ENCODE measurements at places on chromosomes 1 and 21.
A peak's percentile ranks its signal among the peaks of the same experiment; 100 is the strongest.

GRCh38 chr1:36889478-36890226 is 144.7 kb downstream of the GRIK3 start:
- no peak for DNase-seq

DNA sequence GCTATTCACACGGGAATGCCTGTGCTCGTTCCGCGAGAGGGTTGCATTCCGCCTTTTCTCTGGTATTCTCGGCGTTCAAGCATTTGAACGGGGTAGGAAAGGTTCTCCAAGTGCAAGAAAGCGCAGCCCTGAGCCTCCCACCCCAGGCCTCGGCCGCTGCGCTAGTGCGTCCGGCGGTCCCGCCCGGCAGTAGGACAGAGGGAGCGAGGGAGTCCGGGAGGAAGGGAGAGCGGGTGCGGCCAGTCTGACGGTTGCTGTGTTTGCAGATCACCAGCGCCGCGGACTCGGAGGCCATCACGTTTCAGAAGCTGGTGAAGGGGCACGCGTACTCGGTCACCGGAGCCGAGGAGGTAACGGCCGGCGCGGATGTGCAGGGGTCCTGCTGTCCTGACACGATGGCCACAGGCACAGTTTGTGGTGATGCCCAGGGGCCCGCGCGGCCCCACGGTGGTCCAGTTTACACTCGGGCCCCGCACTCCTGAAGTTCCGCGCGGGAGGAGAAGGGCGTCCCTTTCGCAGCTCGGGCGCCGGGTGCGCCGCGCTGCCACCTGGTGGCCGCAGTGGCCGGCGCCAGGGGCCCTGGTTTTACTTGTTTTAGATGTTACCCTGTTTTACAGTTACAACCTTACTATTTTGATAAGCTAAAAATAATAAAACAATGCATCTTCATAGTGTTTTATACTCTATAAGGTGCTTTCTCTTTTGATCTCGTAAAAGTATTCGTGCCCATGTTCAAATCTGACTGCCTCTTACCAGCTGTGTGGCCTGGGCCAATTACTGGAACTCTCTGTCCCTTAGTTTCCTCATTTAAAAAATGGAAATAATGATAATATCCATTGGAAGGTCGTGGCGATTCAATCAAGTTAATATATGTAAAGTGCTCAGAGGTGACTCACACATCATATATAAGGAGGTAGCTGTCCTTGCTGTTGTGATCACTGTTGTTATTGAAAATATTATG is 36.7 kb downstream of the CAPN2 start:
- peak; percentile 74 for DNase-seq

- DNase-seq = no peak
These were observed 28.6 kb upstream of the FCAMR start for GRCh38 chr1:206998816-206999215.

DNA sequence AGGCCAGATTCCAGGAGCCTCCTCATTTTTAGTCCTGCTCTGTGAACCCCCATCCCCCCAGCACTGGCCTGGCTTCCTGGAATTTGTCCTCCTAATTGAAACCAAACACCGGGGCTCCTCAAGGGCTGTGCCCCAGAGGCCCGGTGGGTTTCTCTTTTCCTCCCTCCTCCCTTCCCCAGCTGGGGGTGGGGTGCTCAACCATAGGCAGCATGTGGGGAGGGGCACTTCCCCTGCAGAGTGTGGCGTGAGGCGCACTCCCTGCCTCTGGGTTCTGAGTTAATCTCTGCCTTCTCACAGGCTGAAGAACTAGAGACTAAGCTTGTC is 67.5 kb upstream of the ACOT11 start:
- no peak for DNase-seq

- no peak for DNase-seq
These were observed 20.9 kb upstream of the AGL start for GRCh38 chr1:99829269-99829668.

GRCh38 chr1:212946872-212947271 is 3.5 kb upstream of the VASH2 start:
- no peak for DNase-seq

- no peak for DNase-seq
These were observed 30.0 kb downstream of the ARHGEF10L start for GRCh38 chr1:17569200-17570139.

GRCh38 chr1:117675907-117676430 is 70.1 kb downstream of the TENT5C start:
- no peak for DNase-seq

DNA sequence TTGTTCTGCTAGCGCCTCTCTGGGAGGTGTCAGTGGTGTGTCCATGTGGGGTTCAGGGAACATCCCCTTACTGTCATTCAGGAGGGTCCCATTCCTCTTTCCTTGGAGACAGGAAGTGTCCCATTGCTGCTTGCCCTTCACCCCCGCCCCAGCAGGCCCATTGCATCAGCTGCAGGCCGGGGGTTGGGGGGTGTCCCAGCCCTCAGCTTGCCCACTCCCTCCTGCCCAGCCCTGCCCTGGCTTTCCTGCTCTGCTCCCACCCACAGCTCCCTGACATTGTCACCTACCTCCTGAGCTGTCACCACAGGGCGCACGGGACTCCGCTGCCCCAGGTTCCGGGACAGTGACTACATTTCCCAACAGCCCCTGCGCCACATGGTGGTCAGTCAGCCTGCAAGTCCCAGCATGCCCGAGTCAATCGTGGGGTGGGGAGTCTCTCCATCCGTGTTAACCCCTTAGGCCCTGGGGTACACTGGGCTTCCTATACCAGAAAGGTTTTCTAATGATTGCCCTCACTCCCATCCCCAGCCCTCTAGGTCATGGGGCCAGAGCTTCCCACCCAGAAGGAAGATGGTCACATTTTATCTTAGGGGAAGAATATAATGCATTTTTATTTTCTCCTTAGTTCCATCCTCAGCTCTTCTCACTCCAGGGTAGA is at the start of gene INPP5B:
INPP5B (minus strand) TSS at position 351 of the 658 bp plus-strand sequence. CDS start 745 bp downstream, outside the sequence.
- DNase-seq = peak; percentile 81

- no peak for DNase-seq
These were observed 18.8 kb downstream of the SCAF4 start for GRCh38 chr21:31713115-31713514.

DNA sequence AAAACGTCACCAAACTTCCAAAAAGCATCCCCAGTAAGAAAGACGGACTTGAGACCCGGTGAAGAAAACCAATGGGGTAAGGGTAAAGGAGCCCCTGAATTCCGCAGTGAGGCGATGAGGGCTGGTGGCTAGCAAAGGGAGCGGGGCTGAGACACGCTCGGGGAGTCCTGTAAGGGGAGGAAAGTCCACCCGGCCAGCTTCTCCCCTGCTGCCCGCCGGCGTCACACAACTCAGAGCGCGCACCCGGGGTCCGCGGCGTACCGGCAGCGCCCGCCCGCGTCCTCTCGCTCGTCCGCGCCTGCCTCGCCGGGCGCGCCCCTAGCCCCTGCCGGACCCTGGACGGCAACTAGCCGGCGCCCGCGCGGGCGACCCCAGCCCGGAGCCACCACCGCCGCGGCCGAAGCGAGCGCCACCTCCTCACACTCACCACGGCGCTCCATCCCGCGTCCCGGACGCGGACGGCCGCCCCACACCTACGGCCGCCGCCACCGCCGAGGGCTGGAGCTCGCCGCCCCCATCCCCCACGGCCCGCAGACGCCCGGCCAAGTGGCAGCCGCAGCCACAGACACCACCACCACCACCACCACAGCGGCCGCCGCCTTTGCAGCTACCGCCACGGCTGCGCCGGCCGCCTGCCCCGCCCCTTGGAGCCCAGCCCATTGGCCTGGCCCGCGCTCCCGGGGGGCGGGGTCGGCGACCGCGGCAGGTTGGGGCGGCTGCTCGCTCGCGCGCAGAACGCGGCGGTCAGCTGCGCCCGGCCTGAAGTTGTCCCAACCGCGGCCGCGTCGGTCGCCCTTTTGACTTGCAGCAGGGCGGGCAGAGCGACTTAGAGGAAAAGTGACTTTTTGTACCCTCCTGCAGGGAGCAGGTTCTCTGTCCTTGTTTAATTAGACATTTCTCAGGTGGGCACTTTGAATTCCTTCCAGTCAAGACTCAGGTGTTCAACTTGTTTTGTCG is 10.0 kb upstream of the ARHGAP29 start:
- DNase-seq = peak; percentile 36

DNA sequence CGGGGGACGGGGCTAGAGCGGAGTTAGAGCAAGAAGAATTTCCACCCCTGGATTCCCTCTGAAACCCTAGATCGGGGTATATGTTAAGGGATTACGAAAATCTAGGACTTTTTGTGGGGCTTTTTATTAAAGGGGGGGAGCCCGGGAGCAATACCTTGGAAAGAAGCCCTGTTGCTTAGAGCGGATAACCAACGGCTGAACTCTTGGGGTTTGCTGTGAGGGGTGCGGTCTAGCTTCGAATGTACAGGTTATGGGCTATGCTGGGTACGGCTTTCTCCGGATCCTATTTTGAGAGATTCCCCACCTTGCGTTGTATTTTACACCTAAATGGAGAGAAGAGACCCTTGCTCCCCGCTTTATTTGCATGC is 626 bp downstream of the DYRK3 start:
- peak; percentile 23 for DNase-seq

GRCh38 chr1:33727310-33727709 is 136.6 kb upstream of the HMGB4 start:
- no peak for DNase-seq

- no peak for DNase-seq
These were observed 8.1 kb downstream of the TDRD5 start for GRCh38 chr1:179599623-179600249.

DNA sequence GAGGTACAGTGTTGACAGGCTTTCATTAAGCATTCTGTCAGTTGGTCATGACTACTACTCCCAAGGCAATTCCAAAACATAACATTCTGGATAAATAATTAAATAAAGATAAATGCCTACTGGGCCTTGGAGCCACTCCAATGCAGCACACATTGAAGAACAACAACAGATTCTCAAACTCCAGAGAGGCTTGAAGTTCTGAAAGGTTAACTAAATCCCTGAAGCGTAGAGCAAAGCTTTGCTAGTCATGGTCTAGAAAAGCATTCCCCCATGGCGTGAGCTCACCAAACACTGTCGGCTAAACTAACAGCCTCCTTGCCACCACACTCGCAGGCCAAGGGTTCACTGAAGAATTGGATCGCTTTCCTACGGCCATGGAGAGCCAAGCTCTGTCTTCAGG is 268.0 kb downstream of the ATG4C start:
- DNase-seq = no peak

GRCh38 chr1:167077128-167077867 is 12.9 kb downstream of the GPA33 start:
- DNase-seq = no peak

- no peak for DNase-seq
These were observed 271.8 kb downstream of the MATN1 start for GRCh38 chr1:30451532-30452125.

DNA sequence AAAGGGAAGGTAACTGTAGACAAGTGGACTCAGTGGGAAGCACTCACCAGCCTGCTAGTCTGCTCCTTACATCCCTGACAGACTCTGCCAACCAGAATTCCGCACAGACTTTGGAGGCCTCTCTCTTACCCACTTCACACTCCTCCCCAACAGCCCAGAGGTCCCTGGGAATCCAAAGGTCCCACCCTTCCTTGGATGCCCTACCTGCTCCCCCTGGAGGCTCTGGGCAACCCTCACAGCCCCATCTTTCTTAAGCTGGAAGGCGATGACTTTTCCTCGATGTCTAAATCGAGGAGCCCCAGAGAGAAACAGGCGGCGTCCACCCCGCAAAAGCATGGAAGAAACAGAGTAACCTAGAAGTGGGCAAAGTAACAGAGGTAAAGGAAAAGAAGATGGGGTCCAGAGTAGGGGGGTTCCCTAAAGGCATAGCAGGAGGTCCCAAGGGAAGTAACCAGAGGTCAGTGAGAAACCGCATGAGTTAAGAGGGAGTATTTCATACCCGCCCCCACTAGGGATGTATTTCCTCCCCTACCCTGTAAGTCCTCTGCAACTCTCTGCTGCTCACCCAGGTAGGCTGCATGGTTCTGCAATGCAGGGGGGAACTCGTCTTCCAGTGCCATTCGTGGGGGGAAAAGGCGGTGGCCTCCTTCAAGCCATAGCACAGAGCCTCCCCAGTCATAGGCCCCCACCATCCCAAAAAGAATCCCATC is 8.4 kb downstream of the ITGA10 start:
- no peak for DNase-seq

DNA sequence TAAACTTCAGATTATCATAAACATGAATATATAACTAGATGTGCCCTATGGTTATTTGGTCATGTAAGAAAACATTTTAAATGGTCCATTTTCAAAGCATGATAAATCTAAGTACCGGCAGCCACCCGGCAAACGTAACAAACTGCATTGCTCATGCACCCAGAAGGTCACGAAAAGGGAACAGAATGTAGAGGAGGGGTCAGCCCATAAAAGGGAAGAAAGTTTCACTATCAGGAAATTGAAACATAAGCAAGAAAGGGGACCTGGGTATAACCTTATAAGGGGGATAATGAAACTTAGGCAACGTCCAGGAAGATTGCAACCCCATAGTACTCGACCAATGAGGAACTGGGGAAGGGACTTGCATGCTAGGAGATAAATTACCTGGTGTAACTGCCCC is 421.2 kb upstream of the ZRANB2 start:
- no peak for DNase-seq

DNA sequence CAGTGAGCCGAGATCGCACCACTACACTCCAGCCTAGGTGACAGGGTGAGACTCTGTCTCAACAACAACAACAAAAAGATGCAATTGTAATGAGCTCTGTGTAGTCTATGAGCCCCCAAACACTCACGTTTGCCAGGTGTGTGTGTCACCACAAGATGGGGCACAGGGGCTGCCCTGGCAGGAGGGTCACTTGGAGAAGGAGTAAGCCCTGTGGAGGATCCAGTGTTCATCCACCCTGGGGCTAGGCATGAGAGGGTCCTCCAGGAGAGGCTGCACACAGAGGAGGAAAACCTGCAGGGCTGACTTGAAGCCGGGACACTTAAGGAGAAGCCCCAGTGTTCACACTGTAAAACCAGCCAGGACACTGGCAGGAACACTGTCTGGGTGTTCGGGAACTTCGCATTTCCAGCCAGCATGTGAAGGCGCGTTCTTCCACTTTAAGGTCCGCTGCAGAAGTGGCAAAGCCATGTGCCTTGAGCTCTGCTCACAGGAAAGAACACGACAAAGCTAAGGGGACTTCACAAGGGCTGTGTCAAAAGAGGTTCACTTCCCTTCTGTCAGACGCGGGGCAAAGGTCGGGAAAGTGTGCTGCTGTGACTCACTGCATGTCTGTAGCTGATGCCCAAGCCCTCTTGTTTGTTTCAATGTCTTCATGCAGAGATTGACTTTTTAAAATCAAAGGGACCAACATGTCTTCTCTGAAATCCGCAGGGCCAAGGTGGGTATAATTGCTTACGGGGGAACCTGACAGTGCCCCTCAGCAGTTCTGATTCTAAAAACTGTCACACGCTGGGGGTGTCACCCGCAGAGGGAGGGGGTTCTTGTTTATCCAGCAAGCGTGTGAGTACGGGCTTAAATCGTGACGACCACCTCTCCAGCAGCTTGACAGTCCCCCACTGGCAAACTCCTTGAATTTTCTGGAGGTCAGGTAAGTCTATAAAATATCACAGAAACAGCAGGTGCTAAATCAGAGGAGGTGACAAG is 102.8 kb downstream of the RIPK4 start:
- no peak for DNase-seq

Measured in activated CD4-positive, alpha-beta memory T cell treated with anti-CD3 and anti-CD28 coated beads for 36 hours (primary cell).